Activated T-cell treated with anti-CD3 and anti-CD28 coated beads, Interleukin-2, amount 50 U/mL, for 48 hours (primary cell): ENCODE measurements at places on chromosomes 1 and 21.

DNA sequence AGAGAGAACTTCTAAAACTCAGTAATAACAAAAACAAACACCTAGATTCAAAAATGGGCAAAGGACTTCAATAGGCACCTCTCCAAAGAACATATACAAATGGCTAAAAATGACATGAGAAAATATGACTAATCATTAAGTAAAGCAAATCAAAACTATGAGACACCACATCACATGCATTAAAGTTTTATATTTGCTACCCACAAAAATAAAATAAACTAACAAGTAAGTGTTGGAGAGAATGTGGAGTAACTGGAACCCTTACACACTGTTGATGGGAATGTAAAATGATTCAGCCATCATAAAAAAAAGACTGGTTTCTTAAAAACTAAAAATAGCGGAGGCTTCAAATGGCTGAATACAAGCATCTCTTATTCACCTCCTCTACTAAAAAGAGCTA, 262.1 kb upstream of the PKN2 start:
- DNase-seq = no peak

- DNase-seq = no peak
Observed at GRCh38 chr21:37241426-37241825, 25.7 kb downstream of the VPS26C start.

- DNase-seq = no peak
Observed at GRCh38 chr1:70628973-70629372, 217.9 kb downstream of the CTH start.

- DNase-seq = no peak
Observed at GRCh38 chr1:224411766-224412165, 22.8 kb downstream of the WDR26 start.

- DNase-seq = peak; percentile 78
Observed at GRCh38 chr1:12067900-12068821, 5.1 kb downstream of the TNFRSF8 start.

GRCh38 chr1:227280836-227281235, 37.5 kb downstream of the CDC42BPA start:
- DNase-seq = no peak

DNA sequence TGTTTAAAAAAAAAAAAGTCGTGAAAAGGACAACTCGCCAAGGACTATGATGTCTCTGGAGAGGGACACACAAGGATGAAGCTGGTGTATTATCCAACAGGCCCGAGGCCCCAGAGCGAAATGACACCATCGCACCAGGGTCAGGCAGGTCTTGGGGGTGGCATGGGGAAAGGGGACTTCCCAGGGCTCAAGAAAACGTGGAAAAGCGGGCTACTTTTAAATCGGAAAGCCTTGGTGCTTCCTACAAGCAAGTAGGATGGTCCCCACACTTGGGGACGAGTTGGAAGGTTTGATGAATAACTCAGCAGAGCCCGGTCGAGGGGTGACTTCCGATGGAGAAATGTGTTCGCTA, 505 bp upstream of the GNPAT start:
- DNase-seq = no peak

DNA sequence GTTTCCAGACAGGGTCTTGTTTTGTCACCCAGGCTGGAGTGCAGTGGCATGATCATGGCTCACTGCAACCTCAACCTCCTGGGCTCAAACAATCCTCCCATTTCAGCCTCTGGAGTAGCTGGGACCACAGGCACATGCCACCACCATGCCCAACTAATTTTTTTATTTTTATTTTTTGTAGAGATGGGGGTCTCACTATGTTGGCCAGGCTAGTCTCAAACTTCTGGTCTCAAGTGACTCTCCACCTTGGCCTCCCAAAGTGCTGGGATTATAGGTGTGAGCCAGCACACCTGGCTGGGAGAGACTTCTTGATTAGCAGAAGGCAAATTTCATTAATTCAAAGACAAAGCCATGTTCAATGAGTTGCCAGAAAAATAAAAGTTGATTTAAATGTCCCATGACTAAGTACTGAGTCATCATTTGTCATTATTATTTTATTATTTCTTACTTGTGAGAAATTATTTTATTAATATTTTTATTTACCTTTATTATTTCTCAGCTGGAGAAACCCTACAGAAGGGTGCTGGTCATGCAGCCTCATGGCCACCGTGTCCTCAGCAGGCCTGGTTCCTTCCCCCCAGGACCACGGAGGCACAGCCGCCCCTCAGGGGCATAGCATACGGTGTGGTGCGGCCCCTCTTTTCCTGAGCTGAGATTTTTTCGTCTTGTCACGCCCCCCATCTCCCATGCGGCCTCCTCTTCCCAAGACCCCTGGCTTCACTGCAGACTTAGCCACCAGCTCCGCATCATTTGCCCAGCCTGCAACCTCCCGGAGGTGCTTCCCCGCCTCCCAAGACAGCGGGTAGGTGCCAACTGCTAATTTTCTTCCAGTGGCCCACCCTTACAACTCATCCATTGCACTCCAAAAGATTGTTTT, 55.3 kb upstream of the SIM2 start:
- no peak for DNase-seq

DNA sequence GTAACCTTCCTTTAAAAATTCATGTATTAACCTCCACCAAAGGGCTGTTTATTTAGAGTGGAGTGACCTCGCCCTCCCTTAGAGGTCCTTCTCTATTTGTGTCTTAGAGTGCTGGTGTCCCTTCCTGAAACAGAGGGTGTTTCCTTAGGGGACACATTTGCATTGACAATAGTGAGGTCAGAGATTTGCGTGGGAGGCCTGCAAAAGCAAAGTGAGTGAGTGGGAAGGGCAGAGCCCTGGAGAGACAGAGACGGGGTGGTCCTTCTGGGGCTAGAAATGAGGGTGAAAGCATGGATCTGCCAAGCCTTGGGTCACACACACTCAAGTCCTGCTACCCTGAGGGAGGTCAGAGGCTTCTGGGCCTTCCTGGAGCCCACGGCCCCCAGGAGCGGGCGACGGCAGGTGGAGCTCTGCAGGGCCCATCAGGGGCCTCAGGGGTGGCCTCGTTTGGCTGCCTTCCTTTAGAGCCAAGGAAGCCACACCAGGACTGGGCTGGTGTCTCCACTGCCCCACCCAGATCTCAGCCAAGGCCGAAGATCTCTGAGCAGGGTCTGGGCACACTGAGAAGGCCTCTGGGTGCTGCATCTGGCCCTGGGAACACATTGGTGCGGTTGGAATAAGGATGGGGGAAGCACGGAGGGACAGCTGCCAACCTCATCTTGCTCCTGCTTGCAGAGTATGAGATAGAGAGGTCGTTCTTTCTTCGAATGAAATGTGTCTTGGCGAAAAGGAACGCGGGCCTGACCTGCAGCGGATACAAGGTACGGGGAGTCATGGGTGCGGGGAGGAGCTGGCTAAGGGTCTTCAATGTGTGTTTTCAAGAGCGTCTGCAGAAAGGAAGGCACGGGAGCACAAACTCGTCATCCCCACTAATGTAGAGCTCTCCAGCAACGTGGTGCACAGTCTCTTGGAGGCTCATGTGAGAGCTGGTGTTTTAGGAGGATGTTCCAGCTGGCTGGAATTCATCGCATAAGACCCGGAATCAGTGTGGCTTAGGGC, 23.8 kb downstream of the SIM2 start:
- no peak for DNase-seq

GRCh38 chr21:35197992-35198431, 148.9 kb upstream of the RUNX1 start:
- DNase-seq = no peak
